K562 (cell line): ENCODE measurements at places on chromosomes 3 and 15. TPM values are rescaled to one million over a fixed set of nuclear protein-coding genes. Genes with fewer than 3 reads are reported as not detected.

- no peak for DNase-seq
Observed at GRCh38 chr3:139230391-139230790, 113.4 kb upstream of the MRPS22 start.

- no peak for DNase-seq
Observed at GRCh38 chr3:176611703-176612102, 585.6 kb downstream of the TBL1XR1 start.

GRCh38 chr15:97966246-97966645 is 5.7 kb downstream of the ARRDC4 start:
- no peak for DNase-seq

- no peak for DNase-seq
Observed at GRCh38 chr15:86849136-86849535, 769.5 kb downstream of the AGBL1 start.

- peak; percentile 49 for DNase-seq
Observed at GRCh38 chr15:28989239-28989830, 103.6 kb downstream of the APBA2 start.

DNA sequence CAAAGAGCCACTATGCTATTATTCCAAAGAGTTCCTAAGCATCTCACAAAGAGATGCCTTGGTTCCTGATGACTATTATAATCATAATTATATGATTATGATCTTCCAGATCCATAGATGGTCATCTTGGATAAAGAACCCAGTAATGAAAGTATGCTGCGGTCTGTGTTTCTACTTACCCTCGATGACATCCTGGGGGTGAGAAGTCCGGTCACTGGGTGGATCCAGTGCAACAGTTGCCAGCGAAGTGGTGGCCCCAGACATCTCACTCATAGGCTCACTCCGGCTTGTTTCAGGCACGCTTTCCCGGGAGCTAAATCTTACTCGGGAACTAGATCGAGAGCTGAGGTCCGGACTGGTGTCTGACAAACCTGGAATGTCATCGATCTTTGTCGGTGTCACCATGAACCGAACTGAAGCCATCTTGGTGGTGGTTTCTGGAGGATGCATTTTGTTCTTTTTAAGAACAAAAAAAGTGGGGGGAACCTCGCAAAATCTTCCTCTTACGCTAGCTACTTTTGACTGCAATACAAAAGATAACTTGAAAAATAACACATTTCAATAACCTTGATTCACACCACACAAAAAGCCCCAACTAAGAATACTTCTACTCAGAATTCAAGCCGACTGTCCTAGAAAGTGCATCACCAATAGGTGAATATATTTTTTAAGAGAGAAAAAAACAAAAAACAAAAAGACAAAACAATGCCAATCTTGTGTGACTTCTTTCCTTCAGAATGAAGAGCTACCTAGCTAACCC is 1.2 kb downstream of the SLC12A6 start:
- DNase-seq = no peak

- DNase-seq = no peak
Observed at GRCh38 chr3:127350172-127351050, 62.6 kb upstream of the PRR20G start.

DNA sequence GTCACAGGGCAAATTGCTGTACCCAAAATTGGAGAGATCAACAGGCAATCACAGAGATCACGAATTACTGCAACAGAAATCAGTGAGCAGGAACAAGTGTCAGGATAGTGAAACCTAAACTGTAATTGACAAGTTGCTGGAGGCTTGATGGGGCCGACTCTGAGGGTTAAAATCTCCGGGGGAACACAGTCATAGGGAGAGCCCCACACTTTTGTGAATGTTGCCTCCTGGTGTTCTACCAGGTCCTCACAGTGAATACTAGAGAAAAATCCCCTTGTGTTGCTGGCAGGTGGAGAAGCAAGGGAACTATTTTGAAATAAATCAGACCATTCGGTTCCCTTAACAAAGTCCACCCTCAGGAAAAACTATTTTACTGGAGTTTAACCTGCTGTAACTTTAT is 697.5 kb upstream of the CBLB start:
- no peak for DNase-seq

DNA sequence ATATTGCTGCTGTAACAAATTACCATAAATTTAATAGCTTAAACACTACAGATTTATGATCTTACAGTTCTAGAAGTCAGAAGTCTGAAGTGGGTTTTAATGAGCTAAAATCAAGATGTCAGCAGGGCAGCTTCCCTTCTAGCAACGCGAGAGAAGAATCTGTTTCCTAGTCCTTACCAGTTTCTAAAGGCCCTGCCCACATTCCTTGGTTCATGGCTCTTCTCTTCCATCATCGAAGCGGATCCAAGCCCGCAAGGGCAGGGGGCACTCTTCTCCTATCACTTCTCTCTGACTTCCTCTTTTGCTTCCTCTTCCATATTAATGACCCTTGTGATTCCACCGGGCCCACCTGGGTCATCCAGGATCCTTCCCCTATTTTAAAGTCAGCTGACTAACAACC is 16.1 kb downstream of the MINDY4B start:
- no peak for DNase-seq

DNA sequence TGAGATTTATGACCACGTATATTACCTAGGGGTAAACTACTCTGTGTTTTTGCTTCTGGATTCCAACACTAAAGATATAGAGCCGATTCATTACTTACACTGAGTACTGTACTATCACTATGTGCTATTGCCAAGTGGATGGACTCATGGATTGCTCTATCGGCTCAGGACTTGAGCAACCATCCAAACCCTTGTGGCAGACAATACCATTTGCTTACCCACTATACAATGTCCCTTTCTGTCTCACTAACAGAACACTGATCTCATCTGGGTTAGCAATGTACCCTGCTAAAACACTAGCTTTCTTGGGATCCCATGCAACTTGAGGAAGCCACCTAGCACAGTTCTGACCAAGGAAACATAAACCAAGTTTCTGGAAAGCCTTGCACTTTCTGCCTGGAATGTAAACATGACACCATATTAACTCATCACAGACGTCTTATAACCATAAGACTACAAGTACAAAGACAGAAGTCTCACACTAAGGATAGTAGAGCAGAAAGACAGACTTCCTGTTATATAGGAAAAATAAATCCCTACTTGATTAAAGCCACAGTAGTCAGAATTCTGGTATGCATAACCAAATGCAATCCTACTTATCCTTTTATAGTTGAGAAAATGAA is 38.6 kb downstream of the HACD2 start:
- no peak for DNase-seq

DNA sequence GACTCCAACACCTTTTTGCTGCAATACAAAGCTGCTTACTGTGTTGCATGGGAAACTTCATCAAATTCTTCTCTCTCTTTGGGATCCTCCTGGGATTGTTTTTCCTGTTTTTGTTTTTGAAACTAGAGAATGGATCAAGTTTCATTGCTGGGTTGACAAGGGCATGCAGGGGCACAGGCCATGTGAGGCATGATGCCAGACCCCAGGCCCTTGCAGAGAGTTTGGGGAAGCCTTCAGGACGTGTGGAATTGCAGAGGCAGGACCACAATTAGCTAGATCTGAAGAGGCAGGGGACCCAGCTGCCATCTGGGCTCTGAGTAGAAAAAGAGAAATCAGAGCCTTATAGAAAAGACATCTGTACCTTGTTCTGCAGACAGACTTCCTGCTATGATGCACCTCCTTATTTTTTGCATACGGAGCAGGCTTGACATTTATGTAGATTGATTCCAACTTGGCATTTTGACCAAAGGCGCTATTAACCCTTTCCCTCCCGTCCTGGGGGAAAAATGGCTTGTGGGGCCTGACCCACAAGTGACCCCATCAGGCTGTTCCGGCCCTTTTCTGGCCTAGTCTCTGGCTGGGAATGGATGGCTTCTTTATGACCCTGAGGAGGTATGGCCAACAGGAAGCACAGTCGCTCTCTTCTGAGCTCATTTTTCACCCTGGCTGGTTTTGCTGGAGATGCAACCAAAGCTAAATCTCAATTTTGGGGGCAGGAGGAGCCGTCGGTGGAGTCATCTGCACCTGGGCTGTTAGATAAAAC is 44.3 kb upstream of the CHRNB4 start:
- DNase-seq = no peak

DNA sequence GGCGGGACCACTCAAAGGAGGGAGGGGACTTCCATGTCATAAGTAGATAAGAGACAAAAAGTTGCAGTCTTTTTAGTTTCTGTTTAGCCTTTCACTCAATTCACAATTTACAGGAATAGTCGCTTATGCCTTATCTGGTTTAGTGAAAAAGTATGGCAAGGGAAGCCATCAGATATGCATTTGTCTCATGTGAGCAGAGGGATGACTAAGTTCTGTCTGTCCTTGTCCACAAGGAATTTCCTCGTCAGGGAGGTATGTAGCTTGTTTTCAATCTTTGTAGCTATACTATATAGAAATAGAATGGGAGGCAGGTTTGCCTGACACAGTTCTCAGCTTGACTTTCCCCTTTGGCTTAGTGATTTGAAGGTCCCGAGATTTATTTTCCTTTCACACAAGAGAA is 882.8 kb downstream of the NAALADL2 start:
- no peak for DNase-seq

- no peak for DNase-seq
Observed at GRCh38 chr3:30666572-30667279, 60.3 kb downstream of the TGFBR2 start.

- DNase-seq = no peak
Observed at GRCh38 chr3:128775906-128776542, 50.0 kb downstream of the RAB7A start.

GRCh38 chr3:54122324-54123002 is at the start of gene CACNA2D3:
TSS of gene CACNA2D3 (plus strand) at chr3:54122552.
- no peak for DNase-seq

DNA sequence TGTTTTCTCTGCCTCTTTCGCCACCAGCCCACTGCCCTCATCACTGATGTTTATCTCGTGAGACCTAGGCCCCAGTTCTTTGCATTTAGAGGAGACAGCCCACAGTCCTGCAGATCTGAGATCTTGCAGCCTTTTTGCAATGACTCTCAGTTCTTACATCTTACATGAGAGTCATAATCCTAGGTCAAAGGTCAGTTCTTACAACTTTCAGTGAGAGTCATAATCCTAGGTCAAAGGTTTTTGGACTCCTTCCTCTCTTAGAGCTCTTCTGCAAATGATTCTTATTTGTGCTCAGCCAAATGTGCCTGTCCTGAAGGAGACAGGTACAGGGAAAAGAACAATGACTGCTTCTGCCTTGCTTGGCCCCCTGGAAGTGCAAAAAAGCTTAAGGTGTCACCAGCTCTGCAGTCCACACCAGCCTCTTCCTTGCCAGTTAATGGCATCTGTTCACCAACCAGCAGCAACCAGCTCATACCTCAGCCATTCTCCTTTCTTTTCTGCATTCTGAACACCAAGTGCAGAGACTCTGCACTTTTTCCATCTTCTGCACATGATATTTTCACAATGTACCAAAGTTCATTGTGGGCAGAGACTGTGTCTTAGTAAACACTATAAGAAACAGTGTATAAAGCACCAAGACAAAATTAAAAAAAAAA is 67.1 kb downstream of the ABHD5 start:
- DNase-seq = no peak

DNA sequence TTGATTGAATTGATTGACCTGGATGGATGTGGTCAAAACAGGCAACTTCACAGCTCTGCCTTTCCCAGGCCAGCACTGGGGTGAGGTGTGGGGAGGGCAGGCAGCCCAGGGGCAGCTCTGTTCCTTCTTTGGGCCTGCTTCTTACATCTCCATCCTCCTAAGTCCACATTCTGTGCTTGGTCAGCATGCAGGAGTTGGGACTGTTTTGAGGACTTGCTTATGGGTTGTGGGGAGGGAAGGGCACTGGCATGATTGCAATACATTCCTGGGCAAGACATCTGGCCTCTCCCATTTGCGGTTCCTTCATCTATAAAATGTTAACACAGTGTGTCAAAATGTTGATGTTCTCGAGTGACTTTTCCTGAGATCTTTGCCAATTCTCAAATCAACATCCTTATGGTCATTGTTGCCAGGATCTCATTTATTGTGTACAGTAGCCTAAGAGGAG is 84.1 kb downstream of the ST6GAL1 start:
- no peak for DNase-seq

DNA sequence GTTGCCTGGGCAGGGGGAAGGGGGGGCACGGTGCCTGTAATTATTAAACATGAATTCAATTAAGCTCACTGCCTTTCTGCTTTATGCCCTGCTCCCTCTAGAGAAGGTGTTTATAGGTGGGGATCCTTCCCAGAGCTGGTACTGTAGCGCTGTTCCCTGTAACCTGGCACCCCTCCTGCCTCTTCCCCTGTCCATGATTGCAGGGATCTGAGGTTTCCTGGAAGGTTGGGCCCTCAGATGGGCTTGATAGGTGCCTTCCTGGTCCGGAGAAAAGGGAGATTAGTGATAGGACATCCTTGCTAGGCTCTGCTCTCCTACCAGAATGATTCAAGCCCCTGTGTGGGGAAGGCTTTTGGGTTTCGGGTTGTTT is 2.1 kb upstream of the FAM131A start:
- DNase-seq = peak; percentile 24

DNA sequence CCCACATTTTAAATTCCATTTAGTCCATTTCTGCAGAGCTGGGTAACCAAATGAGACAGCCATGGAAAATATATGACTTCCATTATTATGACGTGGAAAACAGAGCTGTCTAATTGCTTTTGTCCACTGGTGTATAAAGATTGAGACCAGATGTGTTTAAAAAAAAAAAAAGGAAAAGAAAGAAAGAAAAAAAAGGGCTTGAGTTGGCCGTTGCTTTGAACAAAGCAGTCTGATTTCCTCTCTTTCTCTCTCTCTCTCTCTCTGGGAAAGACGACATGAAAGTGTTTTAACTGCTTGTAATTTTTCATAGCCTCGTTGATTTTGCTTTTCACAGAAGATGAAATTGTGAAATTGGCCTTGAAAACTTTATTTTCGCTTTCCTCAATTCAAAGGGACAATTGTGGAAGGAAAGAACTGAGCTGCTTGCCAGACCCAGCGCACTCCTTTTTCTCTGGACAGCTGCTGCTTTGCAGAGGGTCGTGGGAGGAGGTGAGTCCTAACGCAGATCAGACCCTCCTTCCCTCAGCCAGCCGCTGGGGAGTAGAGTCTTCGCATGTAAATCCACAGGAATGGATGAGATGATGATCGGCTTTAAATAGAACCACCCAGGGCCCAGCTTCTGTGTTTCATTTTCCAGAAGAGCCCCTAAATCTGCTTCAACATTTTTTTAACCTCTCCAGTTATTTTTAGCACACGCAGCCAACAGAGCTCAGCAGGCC is 42.8 kb upstream of the UBE2E1 start:
- no peak for DNase-seq

GRCh38 chr3:108159105-108159504 is 63.1 kb downstream of the IFT57 start:
- DNase-seq = no peak

GRCh38 chr3:108983051-108983450 is 29.4 kb upstream of the GUCA1C start:
- DNase-seq = no peak

- no peak for DNase-seq
Observed at GRCh38 chr15:70329179-70329578, 231.5 kb upstream of the TLE3 start.

GRCh38 chr3:149332227-149332765 is 1.1 kb downstream of the TM4SF18 start:
- DNase-seq = no peak

CISH gene
- 29.2 and 38.1 TPM in 2 replicates for polyA plus RNA-seq

LSAMP gene
- polyA plus RNA-seq = not detected in 2 replicates

CCDC39 gene
- not detected in 2 replicates for polyA plus RNA-seq

GLDN gene
- 0.05 and 0.77 TPM in 2 replicates for polyA plus RNA-seq

SLC22A14 gene
- 0.07 TPM in 1 of 2 replicates, not detected in the other for polyA plus RNA-seq

ZBTB20 gene
- polyA plus RNA-seq = 0.17 and 0.45 TPM in 2 replicates
